ENCODE measurements at places on chromosomes 7 and 10.

DNA sequence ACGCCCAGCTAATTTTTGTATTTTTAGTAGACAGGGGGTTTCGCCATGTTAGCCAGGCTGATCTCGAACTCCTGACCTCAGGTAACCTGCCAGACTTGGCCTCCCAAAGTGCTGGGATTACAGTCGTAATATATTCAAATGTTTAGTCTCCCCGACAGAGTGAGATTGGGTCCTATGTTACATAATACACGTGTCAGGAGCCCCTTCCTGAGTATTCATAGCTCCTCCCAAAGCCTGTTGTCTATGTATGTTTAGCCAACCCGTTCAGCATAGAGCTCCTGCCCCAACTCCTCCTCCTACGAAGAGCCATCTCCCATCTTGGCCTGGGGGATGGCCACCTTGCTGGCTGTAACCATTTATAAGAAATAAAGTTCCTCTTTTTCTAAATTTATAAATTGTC lies 2.7 kb upstream of the PPP2R2D start:
- DNase-seq: no peak

DNA sequence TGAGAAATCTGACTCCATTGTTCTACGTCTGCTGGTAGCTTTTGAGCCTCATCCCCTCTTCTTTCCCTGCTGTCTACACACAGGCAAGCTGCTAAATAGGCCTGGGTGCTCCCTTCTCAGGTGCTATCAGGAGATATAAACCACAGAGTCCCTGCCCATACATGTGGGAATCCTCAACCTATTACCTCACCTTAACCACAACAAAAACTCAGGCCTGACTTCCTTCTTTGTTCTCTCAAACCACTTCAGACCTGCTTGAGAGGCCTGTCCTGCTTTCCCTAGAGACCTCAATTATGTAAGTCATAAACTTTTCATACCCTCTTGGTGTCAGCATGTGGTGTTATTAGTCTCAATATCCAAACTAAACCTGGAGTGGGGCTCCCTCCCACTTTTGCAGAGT lies 75.0 kb upstream of the MAGI2 start:
- DNase-seq: no peak

GRCh38 chr7:158017111-158018097 lies 570.2 kb downstream of the PTPRN2 start:
- no peak for DNase-seq

DNA sequence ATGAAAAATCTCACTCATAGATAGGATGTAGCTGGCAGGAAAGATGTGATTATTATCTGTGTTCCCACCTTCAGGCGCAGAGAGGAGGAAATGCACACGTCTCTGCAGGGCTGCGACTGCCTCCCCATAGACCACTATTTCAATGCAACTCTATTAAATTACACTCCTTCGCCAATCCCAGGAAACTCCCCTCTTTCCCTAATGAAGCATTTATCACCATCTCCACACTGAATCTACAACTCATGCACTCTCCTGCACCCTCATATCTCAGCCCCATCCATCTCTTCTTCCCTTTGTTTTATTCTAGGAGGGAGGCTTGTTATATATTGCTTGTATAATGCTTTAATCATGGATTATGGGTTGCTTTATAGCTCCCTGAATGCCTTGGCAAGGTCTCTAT lies 101.8 kb upstream of the RELN start:
- no peak for DNase-seq

- no peak for DNase-seq
Measured at GRCh38 chr7:121608785-121609184, 212.7 kb upstream of the FAM3C start.

DNA sequence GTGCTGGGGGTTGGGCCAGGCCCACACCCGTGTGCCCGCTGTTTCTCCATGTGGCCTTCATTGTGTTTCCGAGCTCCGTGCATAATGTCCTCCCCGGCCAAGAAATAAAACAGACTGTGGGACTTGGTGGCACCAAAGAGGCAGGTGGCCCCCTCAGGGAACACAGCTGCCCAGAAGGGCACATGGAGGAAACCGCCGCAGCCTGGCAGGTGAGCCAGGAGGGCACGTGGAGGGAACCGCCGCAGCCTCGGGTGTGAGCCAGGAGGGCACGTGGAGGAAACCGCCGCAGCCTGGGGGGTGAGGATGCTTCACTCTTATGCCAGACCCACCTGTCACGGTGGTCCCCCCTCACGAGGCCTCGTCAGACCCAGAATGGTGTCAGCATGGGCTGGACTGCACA lies 288.7 kb downstream of the WDR37 start:
- DNase-seq: no peak

- DNase-seq: no peak
Measured at GRCh38 chr10:12045596-12045995, 3.0 kb upstream of the UPF2 start.

DNA sequence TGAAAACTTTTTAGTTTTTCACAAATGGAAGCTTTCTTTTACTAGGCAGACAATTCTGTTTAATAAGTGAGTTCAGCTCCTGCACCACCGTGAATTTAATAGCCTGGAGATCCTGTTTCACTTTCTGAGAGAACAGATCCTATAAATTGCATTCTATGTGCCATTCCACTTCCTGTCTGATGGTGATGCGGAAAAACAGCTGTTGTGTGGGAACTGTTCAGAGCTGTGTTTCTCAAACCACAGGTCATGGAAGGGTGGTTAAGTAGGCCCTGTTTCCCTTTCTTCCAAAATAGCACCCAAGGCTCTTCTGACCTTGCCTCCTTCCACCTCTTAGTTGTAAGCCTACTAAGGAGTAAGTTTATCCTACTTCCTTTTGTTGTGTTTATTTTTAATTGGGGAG lies 97.2 kb upstream of the DKK1 start:
- no peak for DNase-seq

- no peak for DNase-seq
Measured at GRCh38 chr10:95783741-95784140, 27.8 kb downstream of the ENTPD1 start.

DNA sequence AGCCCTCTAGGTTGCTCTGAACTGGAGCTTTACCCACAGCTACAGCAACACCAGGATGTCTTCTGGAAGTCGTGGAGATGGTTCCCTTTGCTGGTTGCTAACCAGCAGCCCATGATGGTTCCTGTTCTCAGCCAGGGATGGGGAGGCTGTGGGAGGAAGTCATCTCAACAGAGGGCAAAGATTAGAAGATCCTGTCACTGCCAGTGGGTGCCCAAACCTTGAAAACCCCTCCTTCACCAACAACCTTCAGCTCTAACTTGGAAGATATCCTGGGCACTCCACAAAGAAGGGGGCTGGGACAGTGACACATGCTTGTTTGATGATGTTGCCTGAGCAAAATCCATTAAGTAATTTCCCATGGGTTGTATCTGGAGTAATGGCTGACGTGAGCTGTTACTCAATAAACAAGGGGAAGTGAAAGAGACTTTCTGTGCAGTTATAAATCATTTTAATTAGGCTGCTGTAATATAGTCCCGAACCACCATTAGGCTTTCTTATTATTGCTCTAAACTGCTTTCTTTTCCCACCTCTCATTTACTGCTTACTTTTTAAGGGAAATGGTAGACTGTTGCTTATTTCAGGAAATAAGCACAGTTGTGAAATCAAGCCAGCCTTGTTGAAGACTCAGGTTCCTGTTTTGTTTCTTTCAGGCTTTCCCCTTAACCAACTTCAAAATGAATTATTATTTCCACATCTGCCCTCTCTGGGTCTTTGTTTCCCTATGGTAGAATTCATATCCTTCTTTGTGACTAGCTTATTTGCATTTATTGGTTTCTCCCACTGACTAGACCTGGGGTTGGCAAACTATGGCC lies 124.8 kb downstream of the PPP1R17 start:
- no peak for DNase-seq

DNA sequence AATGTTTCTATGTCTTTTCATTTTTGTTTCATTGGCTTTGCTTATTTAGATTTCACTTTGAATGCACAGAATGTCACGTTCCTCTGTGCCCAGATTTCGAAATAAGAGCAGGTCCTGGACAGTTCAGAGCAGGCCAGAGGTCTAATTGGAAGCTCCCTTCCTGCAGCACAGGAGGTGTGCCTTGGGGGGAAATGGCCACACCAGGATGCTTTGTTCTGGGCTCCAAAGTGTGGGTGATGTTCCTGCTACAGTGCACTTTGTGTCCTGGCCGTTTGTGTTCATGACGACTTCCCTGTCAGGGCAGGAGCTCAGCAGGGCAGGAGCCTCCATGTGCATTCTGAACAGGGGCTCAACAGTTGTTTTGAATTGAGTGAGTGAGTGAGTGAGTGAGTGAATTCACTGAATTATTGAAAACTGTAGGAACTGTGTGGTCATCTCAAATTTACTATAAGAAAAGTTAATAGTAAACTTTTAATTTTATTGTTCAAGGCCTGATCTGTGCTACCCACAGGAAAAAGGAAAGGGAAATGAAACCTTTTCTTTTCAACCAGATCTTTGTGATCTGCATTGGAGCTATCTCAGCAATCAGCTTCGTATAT lies 109.5 kb upstream of the GJD4 start:
- DNase-seq: no peak

GRCh38 chr7:26185131-26185843 lies 15.3 kb downstream of the HNRNPA2B1 start:
- no peak for DNase-seq

DNA sequence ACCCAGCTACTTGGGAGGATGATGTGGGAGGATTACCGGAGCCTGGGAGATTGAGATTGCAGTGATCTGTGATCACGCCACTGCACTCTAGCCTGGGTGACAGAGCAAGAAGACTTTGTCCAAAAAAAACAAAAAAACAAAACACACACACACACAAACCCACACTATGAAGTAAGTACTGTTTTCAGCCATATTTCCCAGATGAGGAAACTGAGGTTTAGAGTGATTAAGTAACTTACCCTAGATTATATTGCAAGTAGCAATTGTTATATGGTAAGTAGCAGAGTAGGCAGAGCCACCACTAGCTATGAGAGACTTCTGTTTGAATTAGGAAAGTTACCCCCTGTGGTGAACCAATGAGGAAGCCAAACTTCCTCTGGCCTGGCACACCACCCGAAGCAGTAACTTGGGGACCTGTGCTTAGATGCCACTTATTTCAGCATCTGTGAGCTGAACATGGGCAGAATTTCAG lies 61.9 kb downstream of the MCU start:
- DNase-seq: no peak

DNA sequence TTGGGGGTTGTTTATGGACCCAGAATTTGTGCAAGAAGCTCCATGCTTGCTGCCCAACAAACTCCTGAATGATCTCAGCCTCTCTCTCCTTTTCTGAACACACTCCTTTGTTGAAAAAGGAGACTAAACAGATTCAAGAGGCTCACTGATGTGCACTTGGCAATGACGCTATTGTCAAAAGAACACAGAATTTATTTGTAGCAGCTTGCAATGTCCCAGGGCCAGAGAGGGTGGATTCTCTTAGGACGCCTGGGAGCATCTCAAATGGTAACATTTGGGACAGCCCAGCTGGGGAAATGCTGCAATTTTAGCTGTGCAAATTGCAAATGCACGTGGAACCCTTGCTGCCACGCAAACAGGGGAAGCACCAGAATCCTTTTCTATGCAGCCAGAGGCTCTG lies 79.9 kb downstream of the GPR26 start:
- no peak for DNase-seq

GRCh38 chr7:157323401-157323800 lies 13.4 kb upstream of the DNAJB6 start:
- DNase-seq: no peak

GRCh38 chr10:71555087-71555723 lies 158.5 kb downstream of the CDH23 start:
- DNase-seq: no peak

DNA sequence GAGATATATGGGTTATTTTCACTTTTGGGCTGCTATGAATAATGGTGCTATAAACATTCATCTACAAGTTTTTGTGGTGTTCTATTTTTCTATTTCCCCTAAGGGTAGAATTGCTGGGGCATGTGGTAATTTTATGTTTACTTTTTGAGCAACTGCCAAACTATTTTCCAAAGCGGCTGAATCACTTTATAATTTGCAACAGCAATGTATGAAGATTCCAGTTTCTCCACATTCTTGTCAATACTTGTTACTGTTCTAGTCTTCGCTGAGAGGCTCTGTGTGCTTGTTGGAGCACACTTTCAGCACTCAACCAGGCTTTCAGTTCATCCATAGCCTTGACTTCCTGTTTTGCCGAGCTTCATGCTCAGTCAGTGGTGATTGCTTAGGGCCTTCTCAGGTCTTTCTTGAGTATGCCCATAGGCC lies 39.0 kb downstream of the ADK start:
- DNase-seq: no peak

GRCh38 chr10:44984671-44985101 lies 6.1 kb upstream of the DEPP1 start:
- no peak for DNase-seq

DNA sequence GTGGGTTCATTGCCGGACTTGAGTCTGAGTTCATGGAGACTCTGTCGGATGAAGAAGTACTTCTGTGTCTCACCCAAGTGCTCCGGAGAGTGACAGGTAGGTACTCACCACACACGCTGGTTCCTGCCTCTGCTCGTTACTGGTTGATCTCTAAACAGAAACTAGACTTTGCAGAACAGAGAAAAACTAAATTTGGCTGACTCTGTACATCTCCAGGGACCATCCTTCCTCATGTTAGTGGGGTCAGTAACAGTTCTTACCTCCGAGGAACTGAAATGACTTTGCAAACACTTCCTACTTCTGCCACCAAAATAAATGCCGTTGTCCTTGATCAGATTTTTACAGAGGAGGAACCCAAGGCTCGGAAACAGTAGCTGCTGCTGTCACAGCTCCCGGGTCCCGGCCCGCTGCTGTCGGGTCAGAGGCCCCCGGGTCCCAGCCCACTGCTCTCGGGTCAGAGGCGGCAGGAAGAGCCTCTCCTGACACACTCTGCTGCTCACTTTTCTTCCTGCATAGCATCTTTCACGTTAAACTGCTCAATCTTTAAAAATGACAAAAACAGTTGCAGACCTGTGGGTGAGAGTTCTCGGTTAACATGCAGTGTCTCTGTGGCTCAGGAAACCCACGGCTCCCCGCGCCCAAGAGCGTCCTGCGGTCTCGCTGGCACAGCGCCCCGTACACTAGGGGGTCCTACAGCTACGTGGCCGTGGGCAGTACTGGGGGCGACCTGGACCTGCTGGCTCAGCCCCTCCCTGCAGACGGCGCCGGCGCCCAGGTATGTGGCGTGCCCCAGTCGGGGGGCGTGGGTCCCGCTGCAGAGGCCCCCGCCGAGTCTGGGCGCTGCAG lies 4.8 kb upstream of the MTG1 start:
- no peak for DNase-seq

DNA sequence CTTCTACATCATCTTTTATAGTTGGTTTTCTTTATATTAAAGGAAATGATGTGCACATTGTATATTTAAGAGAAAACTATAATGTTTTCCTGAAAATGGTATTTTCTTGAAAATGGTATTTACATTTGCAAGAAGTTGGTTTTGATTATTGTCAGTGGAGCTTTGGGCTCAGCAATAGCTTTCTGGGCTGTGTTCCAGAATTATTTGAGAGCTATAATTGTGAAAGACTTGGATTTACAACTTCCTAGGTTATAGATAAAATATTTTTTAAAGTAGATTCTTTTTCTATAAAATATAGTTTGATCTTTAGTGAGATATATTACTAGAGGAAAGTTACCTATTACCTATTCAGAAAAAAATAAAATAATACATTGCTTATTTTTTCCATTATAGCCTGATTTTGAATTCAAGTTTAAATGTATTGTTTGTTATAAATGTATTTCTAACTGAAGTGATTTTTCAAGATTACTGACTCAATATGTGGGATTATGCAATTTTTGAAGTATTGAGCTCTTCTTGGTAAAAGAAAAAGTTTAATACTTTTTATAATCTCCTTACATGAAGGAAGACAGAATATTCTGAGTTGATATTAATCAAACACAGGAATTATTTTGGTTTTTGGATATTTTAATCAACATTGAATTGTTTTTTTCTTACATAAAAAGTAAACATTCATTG lies 20.2 kb downstream of the GNAI1 start:
- DNase-seq: no peak

GRCh38 chr10:58593008-58593407 lies 80.3 kb downstream of the BICC1 start:
- DNase-seq: no peak
